ENCODE measurements at places on chromosomes 5 and 9.

DNA sequence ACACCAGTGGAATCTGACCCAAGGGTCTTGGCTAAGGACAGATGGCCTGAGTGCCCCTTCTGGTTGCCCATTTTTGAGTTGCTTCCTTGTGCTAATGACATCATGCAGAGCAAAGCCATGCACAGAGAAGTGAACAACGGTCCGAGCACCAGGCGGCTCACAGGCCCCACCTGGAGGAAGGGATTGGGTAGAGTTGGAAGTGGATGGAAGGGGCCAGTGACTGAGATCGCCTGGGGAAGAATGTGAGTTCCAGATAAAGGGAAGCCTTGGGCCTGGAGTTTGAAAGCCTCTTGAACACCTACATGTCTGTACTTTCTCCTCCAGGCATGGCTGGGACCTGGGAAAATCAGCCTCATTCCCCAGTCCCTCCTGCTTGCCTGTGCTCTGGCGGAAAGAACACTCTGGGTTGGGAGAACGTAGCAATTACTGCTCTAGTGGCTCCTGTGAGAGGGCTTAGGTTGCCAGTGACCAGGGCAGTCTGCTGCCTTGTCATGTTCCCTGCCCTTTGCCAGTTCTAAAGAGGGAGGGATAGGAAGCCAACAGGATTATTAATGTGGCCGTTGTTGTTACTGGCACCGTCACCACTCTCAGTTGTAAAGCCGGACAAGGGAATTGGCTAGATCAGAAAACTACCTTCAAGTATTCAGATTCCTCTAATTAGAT is 62.5 kb upstream of the PTPN3 start:
- DNase-seq = no peak

- DNase-seq = no peak
Measured at GRCh38 chr5:71786337-71787055, 67.4 kb downstream of the CARTPT start.

DNA sequence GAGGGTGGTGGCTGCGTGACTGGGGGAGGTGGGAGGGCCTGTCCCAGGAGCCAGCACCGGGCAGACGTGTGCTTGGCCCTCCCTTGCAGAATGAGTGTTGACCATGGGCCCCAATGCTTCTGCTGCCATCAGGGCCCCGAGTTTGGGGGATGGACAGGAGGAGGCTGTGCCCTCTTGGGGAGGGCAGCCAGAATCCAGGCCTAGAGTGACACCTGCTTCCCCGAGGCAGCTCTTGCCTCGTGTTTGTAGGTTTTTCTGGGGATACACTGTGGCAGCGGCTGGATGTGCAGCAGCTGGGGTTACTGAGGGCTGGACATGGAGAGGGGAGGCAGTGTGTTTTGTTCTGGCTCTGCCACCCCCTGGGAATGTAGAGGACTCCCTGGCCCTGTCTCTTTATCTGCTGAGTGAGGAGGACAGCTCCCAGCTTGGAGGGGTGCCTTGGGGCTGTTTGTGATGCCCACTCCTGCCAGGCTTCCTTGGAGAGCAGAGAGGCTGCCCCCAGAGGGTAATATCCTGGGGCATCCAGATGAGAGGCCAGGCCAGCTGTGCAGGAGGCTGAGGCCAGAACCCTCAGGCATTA is 22.7 kb downstream of the WNK2 start:
- no peak for DNase-seq

GRCh38 chr9:136351252-136351800 is 12.2 kb downstream of the DNLZ start:
- no peak for DNase-seq

GRCh38 chr9:16029796-16030363 is 477.0 kb downstream of the CCDC171 start:
- DNase-seq = no peak

GRCh38 chr9:86624630-86625029 is 270.4 kb upstream of the TUT7 start:
- DNase-seq = no peak

GRCh38 chr9:106111039-106111730 is 416.8 kb downstream of the TMEM38B start:
- no peak for DNase-seq

- DNase-seq = no peak
Measured at GRCh38 chr9:111938427-111938800, 41.8 kb downstream of the UGCG start.

- DNase-seq = no peak
Measured at GRCh38 chr5:28896949-28897348, 1858.6 kb upstream of the CDH9 start.

- DNase-seq = no peak
Measured at GRCh38 chr5:54090495-54091120, 219.8 kb downstream of the ARL15 start.

DNA sequence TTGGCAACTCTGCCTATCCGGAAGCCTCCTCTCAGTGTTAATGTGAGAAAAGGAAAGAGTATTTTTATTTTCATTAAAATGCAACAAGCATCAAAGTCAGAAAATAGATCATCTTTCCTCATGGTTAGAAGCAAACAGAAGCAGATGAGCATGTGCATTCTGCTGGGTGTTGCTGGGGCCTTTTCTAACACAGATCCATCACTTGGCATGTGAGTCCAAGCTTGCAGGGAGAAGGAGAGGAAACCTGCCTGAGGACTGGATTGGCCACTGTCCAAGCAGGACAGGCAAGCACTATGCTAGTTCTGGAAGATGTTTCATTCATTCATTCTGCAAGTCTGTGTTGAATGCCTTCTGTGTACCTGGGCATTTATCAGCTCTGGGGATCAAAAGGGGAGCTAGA is 348.7 kb upstream of the PCSK5 start:
- no peak for DNase-seq

- no peak for DNase-seq
Measured at GRCh38 chr5:61163905-61164304, 1.6 kb upstream of the SMIM15 start.

GRCh38 chr9:98861781-98862504 is 54.5 kb downstream of the GALNT12 start:
- no peak for DNase-seq

GRCh38 chr5:125603321-125603720 is 819.9 kb upstream of the GRAMD2B start:
- DNase-seq = no peak

Measured in central memory CD8-positive, alpha-beta T cell (primary cell).